ENCODE measurements at places on chromosomes 2 and 18.
A peak's percentile ranks its signal among the peaks of the same experiment; 100 is the strongest.

GRCh38 chr2:169727065-169727464, 6.6 kb upstream of the KLHL23 start:
- H3K27me3 ChIP-seq = no peaks in the 10 kb centered on the region
- no peak overlapping the region for H3K27ac ChIP-seq
- no peaks in the 10 kb centered on the region for H3K4me1 ChIP-seq
- ATAC-seq = no peak
- no peaks in the 10 kb centered on the region for H3K36me3 ChIP-seq
- no peak overlapping the region for H3K4me3 ChIP-seq

GRCh38 chr2:142819411-142819810, 58.1 kb upstream of the KYNU start:
- H3K27me3 ChIP-seq = no peaks in the 10 kb centered on the region
- ATAC-seq = no peak
- H3K36me3 ChIP-seq = no peaks in the 10 kb centered on the region
- H3K4me3 ChIP-seq = no peak overlapping the region
- H3K4me1 ChIP-seq = no peaks in the 10 kb centered on the region

GRCh38 chr2:136149011-136149410, 31.1 kb upstream of the CXCR4 start:
- no peaks in the 10 kb centered on the region for H3K4me1 ChIP-seq
- H3K27me3 ChIP-seq = peaks cover 7% of the 10 kb centered on the region
- ATAC-seq = no peak
- H3K4me3 ChIP-seq = no peak overlapping the region
- H3K36me3 ChIP-seq = no peaks in the 10 kb centered on the region

DNA sequence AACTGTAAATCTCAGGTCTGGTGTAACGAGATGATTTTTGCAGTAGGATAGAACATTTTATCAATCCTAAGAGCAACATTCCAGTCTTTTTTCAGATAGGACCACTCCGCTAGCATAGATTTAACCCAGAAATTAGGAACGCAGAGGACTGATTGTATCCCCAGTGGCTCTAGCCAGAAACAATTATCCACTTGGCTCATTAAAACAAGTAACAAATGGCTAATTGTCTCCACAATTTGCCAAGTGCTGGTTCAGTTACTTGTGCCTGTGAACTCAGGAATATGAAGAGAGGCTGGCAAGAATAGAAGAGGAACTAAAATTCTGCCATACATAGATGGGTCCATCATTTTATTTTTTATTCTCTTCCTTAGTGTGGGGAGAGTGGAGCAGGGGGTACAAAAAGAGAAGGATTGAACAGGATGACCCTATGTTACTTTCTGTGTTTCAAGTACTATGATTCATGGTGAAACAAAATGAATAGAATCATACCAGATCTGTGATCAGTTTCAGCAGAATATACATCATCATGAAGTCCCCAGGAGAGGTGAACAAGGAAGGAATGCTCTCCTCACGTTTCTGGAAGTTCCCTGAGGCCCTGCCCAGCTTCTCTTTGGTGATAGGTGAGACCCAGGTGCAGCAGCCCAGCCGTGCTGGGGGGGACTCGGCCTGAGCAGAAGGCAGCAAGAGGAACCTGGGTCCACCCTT, 121.6 kb downstream of the ARL4C start:
- H3K27me3 ChIP-seq = peaks cover 14% of the 10 kb centered on the region
- no peak overlapping the region for H3K4me3 ChIP-seq
- ATAC-seq = no peak
- no peaks in the 10 kb centered on the region for H3K36me3 ChIP-seq
- no peak overlapping the region for H3K27ac ChIP-seq
- no peaks in the 10 kb centered on the region for H3K4me1 ChIP-seq

DNA sequence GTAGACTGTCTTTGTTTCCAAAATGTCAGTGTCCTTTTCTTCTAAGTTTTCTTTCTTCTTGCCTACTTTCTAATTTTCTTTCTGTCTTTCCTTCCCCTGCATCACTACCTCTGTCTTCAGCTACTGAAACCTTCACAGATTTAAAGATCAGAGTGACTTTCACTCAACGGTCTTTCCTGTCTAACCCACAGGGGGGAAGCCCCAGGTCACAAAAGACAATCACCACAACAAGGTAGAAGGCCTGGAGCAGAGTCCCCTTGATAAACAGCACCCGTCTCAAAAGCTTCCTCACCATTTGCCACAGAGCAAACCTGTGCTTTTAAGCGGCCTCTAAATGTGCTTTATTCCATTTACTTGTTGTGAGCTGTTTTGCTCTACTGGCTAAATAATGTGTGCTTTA, 665.4 kb downstream of the BCL11A start:
- no peaks in the 10 kb centered on the region for H3K27me3 ChIP-seq
- ATAC-seq = no peak
- H3K4me3 ChIP-seq = no peak overlapping the region
- H3K36me3 ChIP-seq = no peaks in the 10 kb centered on the region

DNA sequence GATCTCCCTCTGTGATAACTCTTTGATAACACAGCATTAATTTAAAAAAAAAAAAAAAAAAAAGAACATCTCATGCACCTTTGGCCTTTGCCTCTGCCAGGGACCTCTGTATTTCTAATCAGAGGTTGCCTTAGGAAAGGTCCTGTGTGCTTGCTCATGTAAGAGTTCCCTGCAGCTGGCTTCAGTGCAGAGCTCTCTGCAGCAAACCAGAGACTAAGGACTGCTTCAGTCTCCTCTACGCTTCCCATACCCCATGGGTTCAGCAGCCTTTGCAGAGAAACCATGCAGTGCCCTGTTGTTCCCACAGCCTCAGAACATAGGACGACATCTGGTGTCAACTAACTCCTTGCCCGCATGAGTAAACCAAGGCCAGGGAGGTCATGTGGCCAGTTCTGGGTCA, 236.6 kb upstream of the KLHL29 start:
- H3K4me1 ChIP-seq = no peaks in the 10 kb centered on the region
- no peak for ATAC-seq
- no peak overlapping the region for H3K27ac ChIP-seq
- H3K27me3 ChIP-seq = no peaks in the 10 kb centered on the region
- H3K4me3 ChIP-seq = no peak overlapping the region

DNA sequence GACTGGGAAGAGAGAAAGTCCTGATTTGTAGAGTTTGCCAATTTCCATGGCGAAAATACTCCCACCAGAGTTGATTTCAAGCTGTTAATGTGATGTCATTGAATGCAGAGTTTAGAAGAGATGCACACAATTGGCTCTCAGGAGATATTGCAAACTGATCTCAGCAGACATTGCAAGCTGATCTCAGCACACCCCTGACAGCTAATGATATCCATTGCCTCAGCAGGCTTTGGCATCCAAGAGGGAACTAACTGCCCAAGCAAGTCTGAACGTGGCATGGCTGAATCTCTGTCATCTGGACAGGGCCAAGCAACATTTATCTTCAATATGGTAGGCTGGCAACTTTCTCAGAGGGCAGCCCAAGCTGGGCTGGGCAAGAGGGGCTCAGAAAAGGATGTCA, 78.4 kb upstream of the CYP1B1 start:
- ATAC-seq = no peak
- no peaks in the 10 kb centered on the region for H3K4me1 ChIP-seq
- H3K27me3 ChIP-seq = no peaks in the 10 kb centered on the region
- H3K36me3 ChIP-seq = no peaks in the 10 kb centered on the region

DNA sequence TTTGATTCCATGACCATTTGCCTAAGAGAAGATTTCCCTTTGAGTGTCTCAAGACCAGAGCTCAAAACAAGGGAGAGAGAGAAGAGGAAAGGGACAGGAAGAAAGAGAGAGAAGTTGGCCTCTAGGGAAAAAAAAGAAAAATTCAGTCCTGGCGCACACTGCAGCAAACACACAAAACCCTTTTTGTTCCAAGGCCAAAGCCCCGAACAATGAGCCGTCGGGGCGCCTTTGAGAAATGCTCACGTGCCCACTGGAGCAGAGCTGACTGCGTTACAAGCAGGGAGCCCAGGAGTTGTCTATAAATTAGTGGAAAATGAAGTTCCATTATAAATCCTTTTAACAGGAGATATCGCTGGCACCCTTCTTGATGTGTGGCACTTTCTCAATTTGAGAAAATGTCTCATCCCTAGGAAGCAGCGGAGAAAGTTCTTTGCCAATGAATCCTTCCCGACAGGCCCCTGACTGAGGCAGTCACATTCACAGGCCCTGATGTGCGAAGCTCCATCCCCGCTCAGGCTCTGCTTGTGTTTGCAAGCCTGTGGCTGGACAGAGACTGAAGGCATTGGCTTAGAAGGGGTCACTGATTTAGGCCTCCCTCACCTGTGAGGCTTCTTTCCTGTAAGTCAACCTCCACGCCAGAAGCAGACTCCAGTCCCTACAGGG, 32.1 kb upstream of the NCKAP5 start:
- no peak overlapping the region for H3K27ac ChIP-seq
- ATAC-seq = no peak
- no peaks in the 10 kb centered on the region for H3K36me3 ChIP-seq
- H3K27me3 ChIP-seq = no peaks in the 10 kb centered on the region

GRCh38 chr18:62144338-62144737, 42.5 kb downstream of the PIGN start:
- H3K4me1 ChIP-seq = no peaks in the 10 kb centered on the region
- ATAC-seq = no peak
- no peak overlapping the region for H3K27ac ChIP-seq
- no peak overlapping the region for H3K4me3 ChIP-seq

GRCh38 chr2:172226244-172227061, 123.8 kb upstream of the DLX2 start:
- ATAC-seq = no peak
- H3K4me3 ChIP-seq = no peak overlapping the region
- no peak overlapping the region for H3K27ac ChIP-seq

- peak; percentile 86 for ATAC-seq
- H3K4me1 ChIP-seq = peaks cover 16% of the 10 kb centered on the region
- no peaks in the 10 kb centered on the region for H3K36me3 ChIP-seq
- H3K27ac ChIP-seq = peak overlapping the region; percentile 70
- no peaks in the 10 kb centered on the region for H3K27me3 ChIP-seq
These were observed 74.1 kb downstream of the CABYR start for GRCh38 chr18:24212939-24213338.

GRCh38 chr18:9810994-9811705, 74.6 kb upstream of the TXNDC2 start:
- no peak for ATAC-seq
- peak overlapping the region; percentile 82 for H3K27ac ChIP-seq
- no peaks in the 10 kb centered on the region for H3K36me3 ChIP-seq
- peaks cover 18% of the 10 kb centered on the region for H3K4me1 ChIP-seq
- H3K27me3 ChIP-seq = no peaks in the 10 kb centered on the region
- H3K4me3 ChIP-seq = no peak overlapping the region

- no peak overlapping the region for H3K27ac ChIP-seq
- no peak overlapping the region for H3K4me3 ChIP-seq
- H3K36me3 ChIP-seq = no peaks in the 10 kb centered on the region
- no peaks in the 10 kb centered on the region for H3K27me3 ChIP-seq
These were observed 5.0 kb downstream of the FBLN7 start for GRCh38 chr2:112143150-112143549.

DNA sequence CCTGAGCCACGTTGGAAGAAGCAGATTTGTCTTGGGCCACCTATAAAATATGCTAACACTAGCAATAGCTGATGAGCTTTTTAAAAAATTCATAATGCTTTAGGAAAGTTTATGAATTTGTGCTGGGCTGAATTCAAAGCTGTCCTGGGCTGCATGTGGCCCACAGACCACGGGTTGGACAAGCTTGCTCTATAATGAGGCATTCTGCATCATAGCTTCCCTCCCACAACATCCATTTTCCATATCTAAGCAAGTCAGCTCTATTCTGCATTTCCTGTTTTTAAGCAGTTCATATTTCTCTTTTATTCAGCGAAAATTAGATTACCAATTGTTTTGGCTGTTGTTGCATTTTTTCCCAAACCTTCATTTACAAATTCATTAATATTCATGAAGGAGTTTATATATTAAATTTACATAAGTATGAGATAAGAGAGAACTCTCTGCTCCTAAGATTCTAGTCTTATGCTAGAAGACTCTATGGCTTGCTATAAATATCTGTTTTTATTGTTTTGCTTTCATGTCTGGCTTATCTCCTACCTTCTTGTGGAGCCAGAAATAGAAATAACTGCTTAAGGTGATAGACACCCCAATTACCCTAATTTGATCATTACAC, 114.5 kb upstream of the HNRNPA3 start:
- no peak for ATAC-seq
- no peak overlapping the region for H3K4me3 ChIP-seq
- no peaks in the 10 kb centered on the region for H3K36me3 ChIP-seq

DNA sequence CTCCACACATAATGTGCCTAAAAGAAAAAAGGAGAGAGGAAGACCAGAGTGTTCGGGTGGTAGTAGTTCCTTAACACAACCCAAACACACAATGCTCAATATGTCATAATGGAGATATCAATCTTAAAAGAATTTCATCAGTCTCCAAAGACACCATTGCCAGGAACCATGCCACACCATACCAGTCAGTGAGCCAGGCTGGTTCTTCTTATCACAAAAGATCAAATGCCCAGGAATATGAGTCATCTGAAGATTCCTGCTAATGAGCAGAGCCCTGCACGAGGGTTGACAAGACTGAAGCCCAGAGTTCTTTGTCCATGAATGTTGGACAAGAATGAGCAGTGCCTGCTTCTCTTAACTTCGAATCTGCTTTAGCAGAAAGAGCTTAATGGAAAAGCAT, 262.3 kb downstream of the ZNF516 start:
- H3K36me3 ChIP-seq = no peaks in the 10 kb centered on the region
- H3K27me3 ChIP-seq = no peaks in the 10 kb centered on the region
- no peaks in the 10 kb centered on the region for H3K4me1 ChIP-seq
- no peak for ATAC-seq

DNA sequence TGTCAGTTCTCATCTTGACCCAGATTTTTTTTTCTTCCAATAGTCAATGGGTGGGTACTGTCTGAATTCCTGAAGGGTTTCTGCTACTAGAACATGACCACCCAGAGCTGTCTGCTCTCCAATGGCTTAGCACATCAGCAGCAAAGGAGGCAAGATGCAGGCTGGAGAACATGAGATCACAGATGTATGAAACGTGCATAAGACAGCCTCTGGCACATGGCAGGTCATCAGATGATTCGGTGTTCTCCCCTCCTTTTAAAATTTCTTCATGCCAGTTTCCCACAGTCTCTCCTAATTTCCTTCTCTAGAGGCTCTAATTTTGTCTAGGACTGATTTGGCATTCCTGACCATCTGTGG, 359.3 kb upstream of the TNP1 start:
- no peaks in the 10 kb centered on the region for H3K4me1 ChIP-seq
- H3K36me3 ChIP-seq = no peaks in the 10 kb centered on the region
- H3K4me3 ChIP-seq = no peak overlapping the region
- no peak overlapping the region for H3K27ac ChIP-seq
- ATAC-seq = no peak

GRCh38 chr2:216215658-216216390, 106.7 kb downstream of the XRCC5 start:
- no peaks in the 10 kb centered on the region for H3K27me3 ChIP-seq
- H3K27ac ChIP-seq = no peak overlapping the region
- H3K4me3 ChIP-seq = no peak overlapping the region
- ATAC-seq = no peak

- H3K27me3 ChIP-seq = no peaks in the 10 kb centered on the region
- no peak overlapping the region for H3K4me3 ChIP-seq
- H3K27ac ChIP-seq = no peak overlapping the region
- ATAC-seq = no peak
These were observed 13.4 kb downstream of the SERPINB7 start for GRCh38 chr18:63788447-63789096.

GRCh38 chr18:2406544-2406943, 164.8 kb downstream of the METTL4 start:
- no peak overlapping the region for H3K27ac ChIP-seq
- no peak overlapping the region for H3K4me3 ChIP-seq
- H3K4me1 ChIP-seq = no peaks in the 10 kb centered on the region
- ATAC-seq = no peak
- H3K27me3 ChIP-seq = no peaks in the 10 kb centered on the region

Measured in gastroesophageal sphincter (tissue), 4 donors.